ENCODE measurements at places on chromosomes 5 and 9.
A peak's percentile ranks its signal among the peaks of the same experiment; 100 is the strongest.

GRCh38 chr5:38562444-38563210 lies 6.2 kb upstream of the LIFR start:
- H3K36me3 ChIP-seq: no peaks in the 10 kb centered on the region
- H3K4me3 ChIP-seq: no peak overlapping the region
- H3K4me1 ChIP-seq: no peaks in the 10 kb centered on the region

GRCh38 chr5:160506006-160507004 lies 84.7 kb downstream of the PTTG1 start:
- peak overlapping the region; percentile 62 for H3K4me3 ChIP-seq
- peaks cover 25% of the 10 kb centered on the region for H3K4me1 ChIP-seq
- peaks cover 6% of the 10 kb centered on the region for H3K27me3 ChIP-seq
- peak overlapping the region; percentile 82 for H3K27ac ChIP-seq
- DNase-seq: peak; percentile 63

GRCh38 chr5:147465747-147466146 lies 44.1 kb downstream of the DPYSL3 start:
- H3K27ac ChIP-seq: no peak overlapping the region
- no peaks in the 10 kb centered on the region for H3K27me3 ChIP-seq
- DNase-seq: no peak
- H3K4me3 ChIP-seq: no peak overlapping the region
- H3K36me3 ChIP-seq: no peaks in the 10 kb centered on the region

DNA sequence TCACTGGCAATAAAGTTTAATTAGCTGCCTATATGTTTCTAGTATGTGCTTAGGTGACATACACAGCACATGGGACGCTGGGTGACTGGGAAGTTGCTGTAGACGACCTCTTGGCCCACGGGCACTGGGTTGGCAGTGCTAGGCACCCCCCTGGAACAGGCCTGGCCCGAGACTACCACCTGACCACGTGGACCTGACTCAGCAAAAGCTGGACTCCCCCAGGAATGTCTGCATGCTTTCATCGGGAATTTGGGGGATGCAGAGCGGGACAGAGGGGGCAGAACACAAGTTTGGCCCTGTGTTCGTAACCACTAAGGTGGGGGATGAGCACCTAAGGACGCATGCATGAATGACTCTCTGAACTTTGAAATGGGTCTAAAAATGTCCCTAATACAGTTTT lies 16.6 kb upstream of the INPP5E start:
- no peaks in the 10 kb centered on the region for H3K4me1 ChIP-seq
- H3K36me3 ChIP-seq: peaks cover 22% of the 10 kb centered on the region
- H3K4me3 ChIP-seq: no peak overlapping the region
- DNase-seq: no peak

GRCh38 chr5:6868171-6868570 lies 154.9 kb downstream of the TENT4A start:
- DNase-seq: no peak
- no peaks in the 10 kb centered on the region for H3K4me1 ChIP-seq
- H3K27ac ChIP-seq: no peak overlapping the region

- H3K4me1 ChIP-seq: no peaks in the 10 kb centered on the region
- no peaks in the 10 kb centered on the region for H3K27me3 ChIP-seq
- H3K36me3 ChIP-seq: no peaks in the 10 kb centered on the region
- no peak overlapping the region for H3K4me3 ChIP-seq
- DNase-seq: no peak
Observed at GRCh38 chr9:115327436-115328122, 209.6 kb upstream of the TNC start.

DNA sequence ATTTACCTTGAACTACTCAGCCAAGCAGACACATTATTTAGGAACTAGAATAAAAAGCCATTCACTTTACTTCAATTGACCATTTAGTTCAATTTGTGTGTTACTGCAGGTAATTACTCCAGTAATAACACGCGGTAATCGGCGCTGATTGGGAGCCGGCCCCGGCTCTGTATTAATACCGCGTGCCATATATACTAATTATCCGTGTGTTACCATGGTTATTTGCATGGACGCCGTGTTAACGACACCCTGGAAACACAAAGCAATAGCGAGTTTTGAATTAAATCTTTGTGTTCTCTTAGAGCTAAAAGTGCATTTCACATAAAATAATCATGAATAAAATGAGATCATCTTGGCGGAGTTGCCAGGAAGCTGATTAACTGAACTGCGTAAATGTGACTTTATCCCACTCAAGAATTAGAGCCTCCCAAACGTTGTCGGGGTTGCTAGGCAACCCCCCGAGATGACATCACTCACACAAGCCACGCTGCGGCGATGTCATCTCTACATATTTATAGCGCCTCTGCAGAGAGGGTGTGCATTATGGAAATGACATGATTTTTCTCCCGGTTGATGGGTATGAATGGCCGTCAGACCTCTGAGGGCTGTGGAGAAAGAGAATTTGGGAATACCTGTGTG lies 41.4 kb upstream of the RNU6ATAC start:
- H3K27ac ChIP-seq: no peak overlapping the region
- no peak overlapping the region for H3K4me3 ChIP-seq
- no peaks in the 10 kb centered on the region for H3K4me1 ChIP-seq
- DNase-seq: no peak
